ENCODE measurements at places on chromosomes 4 and X.
A peak's percentile ranks its signal among the peaks of the same experiment; 100 is the strongest.

DNA sequence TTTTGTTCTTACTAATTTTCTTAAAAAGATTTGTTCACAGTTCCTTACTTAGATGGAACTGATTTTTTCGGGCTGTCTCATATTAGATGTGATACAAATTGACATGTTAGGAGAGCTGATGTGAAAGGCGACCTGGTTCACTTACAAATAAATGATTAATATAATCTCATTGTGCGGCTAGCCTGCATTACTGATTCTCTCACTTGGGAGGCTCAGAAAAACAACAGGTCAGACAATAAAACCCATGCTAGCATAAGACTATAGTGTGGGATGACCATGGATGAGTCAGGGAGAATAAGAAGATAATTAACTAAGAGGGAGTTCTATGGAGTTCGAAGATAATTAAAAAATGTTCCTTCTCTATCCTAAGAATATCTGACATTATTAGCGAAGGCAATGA, 40.8 kb downstream of the RTL9 start:
- no peak for DNase-seq

DNA sequence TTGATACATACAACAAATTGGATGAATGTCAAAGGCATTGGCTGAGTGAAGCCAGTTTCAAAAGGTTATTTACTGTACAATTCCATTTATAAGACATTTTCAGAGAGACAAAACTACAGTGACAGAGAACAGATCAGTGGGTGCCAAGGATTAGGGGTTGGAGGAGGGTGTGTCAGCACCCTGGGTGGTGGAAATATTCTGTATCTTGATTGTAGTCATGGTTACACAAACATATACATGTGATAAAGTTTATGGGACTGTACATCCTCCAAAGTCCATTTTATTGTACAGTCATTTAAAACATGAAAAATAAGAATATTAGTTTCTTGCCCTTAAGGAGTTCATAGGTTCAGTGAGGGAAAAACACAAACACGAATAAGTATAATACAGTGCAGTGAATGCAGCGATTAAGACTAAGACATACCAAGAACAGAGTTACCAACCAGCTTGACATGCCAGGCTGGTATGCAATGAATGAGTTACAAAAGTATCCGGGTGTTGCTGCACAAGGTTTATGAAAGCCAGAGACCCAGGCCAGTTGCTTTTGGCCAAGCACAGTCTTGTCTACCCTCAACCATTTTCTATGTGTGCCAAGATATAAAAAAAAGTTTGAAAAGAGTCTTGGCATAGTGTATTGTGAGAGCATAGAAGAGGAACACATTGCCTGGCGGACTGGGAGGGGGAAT, 123.6 kb downstream of the MSL3 start:
- DNase-seq = no peak

DNA sequence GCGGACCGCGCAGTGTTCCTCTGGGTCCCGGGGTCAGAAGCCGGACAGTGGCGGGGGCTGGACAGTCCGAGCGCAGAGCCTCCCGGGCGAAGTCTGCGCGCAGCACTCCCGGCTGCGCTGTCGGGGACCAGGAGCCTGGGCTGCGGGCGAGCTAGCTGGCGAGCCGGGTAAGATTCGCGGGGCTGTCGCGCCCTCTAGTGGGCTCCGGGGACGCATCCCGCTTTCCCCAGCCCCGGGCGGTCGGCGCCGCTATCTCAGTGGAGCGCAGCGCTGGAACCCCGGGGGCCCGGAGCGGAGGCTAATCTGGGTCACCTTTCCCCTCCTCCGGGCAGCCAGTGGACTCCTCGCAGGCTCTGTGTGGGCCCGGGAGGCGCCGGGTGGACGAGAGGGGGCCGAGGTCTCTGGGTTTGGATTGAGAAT, 4.2 kb downstream of the PDGFRA start:
- DNase-seq = peak; percentile 77

DNA sequence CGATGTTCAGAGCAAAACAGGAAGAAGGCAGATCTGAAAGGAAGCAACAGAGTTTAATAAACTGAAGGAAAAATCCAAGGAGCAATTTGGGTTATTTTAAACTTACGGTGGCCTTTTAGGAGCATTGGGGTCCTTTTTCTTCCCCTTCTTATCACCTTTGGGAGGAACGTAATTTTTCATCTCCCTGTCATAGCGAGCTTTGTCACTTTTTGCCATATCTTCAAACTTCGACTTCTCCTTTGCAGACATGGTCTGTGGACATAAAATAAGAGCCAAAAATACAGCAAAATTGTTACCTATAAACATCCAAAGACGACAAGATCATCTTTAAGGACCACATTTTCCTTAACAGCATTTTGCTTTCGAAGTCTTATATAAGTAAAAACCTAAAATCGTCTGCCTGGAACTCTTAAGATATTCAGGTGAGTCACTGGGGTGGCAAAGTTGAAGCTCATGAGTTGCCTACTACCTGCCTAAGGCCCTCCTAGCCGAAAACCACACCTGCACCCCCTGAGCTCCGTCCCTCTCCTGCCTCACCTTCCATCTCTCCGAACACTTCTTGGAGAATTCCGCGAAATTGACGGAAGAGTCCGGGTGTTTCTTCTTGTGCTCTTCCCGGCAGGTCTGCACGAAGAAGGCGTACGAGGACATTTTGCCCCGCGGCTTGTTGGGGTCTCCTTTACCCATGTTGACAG, 1.0 kb downstream of the HMGB2 start:
- no peak for DNase-seq

DNA sequence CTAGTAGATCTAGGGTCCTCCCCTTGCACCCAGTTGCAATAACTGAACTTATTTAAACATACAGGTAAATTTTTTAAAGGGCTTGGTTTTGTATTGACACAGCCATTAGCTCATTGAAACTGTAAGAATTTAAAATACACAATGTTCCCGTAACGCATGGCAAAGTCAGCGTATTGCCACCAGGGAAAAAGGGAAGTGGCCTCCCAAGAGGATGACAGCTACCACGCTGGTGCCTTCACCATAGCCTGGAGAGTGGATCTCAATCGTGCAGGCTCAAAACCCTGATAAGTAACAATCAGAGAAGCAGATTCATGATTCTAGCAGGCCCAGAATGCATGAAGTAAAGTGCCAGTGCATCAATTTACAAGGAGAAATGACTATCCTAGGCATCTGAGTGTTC, 49.4 kb upstream of the RELL1 start:
- DNase-seq = no peak

GRCh38 chr4:73460913-73461522, 20.5 kb upstream of the AFM start:
- no peak for DNase-seq

- no peak for DNase-seq
Measured at GRCh38 chrX:16140448-16140847, 17.1 kb downstream of the GRPR start.

- DNase-seq = peak; percentile 67
Measured at GRCh38 chr4:113636877-113637276, 124.7 kb downstream of the CAMK2D start.

DNA sequence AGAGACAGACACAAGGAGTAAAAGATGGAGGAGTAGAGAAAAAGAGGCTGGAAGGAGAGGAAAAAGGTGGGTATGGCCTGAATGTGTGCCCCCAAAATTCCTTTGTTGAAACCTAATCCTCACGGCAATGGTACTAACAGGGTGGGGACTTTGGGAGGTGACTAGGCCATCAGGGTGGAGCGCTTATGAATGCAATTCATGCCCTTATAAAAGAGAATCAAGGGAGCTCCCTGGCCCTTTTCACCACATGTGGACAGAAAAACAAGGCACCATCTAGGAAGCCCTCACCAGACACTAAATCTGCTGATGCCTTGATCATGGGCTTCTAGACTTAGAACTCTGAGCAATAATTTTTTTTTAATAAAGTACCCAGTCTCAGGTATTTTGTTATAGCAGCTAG, 255.1 kb downstream of the NPFFR2 start:
- DNase-seq = no peak

- no peak for DNase-seq
Measured at GRCh38 chr4:77308843-77309242, 151.8 kb downstream of the CCNG2 start.

- DNase-seq = no peak
Measured at GRCh38 chr4:99710681-99711345, 53.2 kb upstream of the C4orf54 start.

- DNase-seq = no peak
Measured at GRCh38 chrX:18041656-18042055, 179.0 kb downstream of the BEND2 start.

- DNase-seq = no peak
Measured at GRCh38 chr4:10482913-10483312, 25.7 kb upstream of the ZNF518B start.

GRCh38 chrX:136781180-136781797, 557 bp upstream of the ARHGEF6 start:
- DNase-seq = no peak

DNA sequence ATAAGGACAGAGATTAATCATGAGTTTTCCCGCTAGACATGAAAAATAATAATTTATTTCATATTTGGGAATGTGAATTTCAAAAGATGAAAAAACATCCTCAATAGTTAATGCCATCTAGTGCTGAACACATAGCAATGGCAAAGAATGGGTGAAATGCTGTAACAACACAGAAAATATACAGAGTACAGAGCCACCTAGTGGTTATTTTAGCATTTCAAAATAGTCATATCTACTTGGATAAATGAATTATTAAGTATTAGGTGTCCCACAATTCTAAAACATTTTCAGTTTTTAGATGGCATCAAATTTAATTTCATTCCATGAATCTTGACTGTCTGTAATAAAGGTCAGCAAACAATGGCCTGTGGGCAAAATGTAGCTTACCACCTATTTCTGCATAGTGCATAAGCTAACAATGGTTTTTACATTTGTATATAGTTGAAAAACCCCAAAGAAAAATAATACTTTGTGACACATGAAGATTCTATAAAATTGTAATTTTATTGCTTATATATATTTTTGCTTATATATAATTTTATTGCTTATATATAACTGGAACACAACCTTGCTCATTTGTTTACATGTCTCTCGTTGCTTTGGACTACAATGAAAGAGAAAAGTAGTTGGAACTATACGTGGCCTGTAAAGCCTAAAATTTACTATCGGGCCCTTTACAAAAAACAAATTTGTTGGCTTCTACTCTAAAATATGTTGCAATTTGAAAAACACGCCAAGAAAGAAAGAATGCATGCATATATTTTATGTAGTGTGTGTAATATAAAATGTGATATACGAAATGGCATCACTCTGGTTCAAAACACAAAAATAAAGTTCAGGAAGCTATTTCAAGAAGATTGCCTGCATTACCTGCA, 99.1 kb upstream of the FAM47C start:
- DNase-seq = no peak

DNA sequence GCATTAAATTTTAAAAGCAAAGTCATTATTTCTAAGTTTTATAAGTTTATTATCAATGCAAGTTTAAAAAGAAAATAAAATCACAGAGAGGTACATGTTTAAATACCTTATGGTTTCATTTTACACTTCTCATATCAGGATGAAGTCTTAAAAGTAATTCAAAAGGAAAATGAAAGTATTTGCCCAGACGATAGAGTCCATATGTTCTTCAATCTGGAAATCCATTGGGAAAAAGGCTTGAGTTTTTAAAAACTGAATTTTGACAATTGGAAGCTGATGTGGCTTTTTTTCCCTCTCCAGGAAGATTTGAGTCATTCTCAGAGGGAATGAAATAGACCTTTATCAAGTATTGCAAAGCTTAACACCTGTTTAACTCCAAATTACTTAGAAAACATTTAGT, 37.1 kb downstream of the MAB21L2 start:
- no peak for DNase-seq

DNA sequence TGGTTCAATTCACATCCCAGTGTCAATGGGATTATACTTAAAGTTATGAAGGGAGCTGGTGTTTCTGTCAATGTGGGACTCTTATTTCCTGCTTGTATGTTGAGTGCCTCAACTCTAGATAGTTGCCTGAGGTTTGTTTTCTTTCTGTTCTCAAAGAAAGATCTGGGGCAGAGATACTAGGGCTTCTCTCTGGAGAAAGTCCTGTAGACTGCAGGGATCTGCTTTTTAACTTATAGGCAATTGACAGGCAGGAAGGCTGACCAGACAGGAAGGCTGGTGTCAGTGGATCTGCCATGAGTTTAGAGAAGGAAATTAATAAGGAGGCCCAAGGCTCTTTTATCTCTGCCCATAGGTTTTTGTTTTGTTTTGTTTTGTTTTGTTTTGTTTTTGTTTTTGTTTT, 64.0 kb upstream of the PRKX start:
- DNase-seq = no peak

DNA sequence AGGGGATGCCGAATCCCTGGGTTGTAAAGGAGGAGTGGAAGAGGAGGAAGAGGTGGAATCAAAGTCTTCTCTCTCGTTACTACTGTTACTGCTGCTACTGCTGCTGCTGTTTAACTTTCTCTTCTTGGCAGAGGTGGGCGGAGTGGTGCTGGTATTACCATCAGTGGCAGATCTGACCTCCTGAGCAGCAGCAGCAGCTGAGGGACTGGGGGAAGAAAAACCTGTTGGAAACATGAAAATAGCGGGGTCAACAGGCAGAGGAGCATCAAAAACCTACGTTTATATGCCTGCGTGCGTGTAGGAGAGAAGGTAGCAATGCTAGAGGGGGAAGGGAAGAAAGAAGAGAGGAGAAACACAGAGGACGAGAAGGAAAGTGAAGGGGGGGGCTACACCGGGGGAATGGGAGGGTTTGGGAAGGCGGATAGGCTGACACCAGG, 339 bp downstream of the CUL4B start:
- DNase-seq = peak; percentile 68

GRCh38 chr4:105014234-105014633, 132.4 kb upstream of the TET2 start:
- no peak for DNase-seq

DNA sequence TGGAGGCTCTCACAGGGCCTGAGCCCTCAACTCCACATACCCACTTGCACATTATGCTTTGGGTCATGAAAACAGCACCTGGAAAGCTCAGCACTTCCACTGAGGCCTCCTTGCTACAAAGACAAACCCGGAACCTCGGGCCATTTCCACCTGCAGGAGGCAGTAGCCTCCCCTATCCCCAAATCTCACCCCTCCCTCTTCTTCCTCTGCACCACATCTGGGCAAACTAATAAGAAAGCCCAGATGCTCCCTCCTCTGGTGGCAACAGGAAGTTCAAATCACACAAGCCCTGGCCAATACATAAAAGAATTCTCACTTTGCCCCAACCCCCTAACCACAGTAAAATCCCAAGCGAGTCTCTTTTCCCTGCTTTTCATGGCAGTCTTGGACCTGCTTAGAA, 136.4 kb downstream of the MAPK10 start:
- no peak for DNase-seq

DNA sequence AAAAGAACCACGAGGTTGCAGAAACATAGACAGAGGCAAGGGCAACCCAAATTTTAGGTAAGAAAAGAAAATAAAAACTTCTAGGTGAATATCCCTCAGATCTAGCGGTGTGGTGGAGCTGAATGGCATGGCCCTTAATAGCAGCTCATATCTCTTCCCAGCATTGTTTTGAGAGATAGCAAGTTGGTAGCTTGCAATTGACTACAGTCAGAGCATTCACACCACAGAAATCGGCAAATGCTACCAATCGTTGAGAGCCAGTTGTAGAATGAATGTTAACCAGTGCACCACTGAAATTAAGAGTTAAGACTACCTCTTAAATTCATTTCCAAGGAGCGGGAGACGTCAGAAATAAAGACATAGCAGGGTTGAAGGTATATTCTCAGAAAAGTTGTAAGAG, 184.0 kb upstream of the KIT start:
- no peak for DNase-seq

Data from activated CD8-positive, alpha-beta memory T cell treated with anti-CD3 and anti-CD28 coated beads, Interleukin-2, amount 10 ng/mL, durations not matched to agents 7 days and 5 days (primary cell).